Activated T-helper 1 cell treated with Interleukin-2 at 50 U/mL for 16 hours (primary cell): ENCODE measurements at places on chromosomes 1 and 21.

DNA sequence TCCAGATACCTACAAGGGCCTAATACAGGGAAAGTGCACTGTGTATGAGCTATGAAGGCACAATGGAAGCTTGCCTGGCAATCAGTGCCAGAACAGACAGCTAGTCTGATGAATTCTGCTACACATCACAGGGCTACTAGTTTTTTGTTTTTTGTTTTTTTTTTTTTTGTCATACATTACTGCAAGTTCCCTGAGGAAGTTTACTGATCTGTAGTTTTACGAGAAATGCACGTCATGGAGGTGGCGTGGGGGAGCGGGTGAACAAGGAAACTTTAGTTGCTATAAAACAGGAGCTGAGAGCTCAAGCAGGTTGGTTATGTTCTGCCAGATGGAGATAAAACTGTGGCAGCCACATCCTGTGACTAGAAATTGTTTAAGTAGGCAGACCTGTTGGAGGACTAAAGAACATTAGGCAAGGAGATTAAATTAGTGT lies 17.7 kb downstream of the PTPRC start:
- DNase-seq: peak; percentile 55

DNA sequence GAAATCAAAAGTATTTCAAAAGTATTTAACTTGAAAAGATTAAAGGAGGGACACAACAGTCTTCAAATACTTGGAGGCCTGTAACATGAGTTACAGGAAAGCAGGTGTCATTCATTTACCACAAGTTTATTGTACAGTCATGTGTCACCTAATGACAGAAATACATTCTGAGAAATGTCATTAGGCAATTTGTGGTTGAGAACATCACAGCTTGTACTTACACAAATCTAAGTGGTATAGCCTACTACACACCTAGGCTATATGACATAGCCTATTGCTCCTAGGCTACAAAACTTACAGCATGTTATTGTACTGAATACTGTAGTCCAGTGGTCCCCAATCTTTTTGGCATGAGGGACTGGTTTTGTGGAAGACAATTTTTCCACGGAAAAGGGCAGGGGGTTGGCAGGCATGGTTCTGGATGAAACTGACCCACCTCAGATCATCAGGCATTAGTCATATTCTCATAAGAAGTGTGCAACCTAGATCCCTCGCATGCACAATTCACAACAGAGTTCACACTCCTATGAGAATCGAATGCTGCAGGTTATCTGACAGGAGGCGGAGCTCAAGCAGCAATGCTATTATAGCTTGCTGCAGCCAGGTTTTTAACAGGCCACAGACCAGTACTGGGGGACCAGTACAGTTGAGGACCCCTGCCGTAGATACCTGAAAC lies 25.0 kb upstream of the PHTF1 start:
- DNase-seq: no peak

DNA sequence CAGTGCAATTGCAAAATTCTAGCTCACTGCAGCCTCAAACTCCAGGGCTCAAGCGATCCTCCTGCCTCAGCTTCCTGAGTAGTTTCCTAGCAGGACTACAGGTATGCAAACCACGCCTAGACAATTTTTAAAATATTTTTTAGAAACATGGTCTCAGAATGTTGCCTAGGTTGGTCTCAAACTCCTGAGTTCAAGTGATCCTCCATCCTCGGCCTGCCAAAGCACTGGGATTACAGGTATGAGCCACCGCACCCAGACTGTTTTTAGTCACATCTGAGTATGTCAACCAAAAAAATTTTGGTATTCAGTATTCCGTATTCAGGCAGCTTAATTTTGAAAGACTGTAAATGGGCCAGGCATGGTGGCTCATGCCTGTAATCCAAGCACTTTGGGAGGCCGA lies 11.2 kb downstream of the TARBP1 start:
- DNase-seq: no peak

DNA sequence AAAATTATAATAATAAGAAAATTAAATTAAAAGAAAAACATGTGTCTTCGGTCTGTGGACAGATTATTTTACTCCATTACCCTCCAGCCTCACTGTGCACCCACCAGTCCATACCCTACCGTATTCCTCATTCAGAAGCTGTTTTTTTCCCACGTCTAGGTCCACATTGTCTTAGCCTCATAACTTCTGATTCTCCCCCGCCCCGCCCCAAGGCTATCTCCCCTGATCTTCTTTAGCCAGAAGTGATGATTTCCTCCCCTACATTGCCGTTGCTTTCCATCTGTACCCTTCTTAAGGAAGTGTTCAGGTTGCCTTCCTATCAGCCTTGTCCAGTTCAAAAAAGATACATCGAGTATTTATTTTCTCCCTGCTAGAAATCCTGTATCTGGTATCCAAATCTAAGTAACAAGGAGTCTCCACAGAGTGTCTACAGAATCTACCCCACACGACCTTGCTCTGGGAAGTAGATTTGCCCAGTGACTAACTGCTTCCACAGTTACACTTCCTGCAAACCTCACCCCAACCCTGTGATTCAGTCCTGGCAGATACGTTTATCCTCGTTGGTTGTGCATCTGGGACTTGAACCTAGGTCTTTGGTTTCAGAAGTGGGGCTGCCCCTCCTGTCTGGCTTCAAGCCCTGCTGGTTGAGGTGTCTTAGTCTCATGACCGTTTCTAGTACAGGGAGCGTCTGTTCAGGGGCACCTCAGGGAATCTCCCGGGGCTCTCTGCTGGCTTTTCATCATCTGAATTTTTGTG lies 470.2 kb downstream of the CAMTA1 start:
- no peak for DNase-seq

GRCh38 chr1:25174730-25175612 lies 57.3 kb downstream of the SYF2 start:
- DNase-seq: no peak
